Fibroblast of skin of left quadriceps (primary cell): ENCODE measurements at places on chromosomes 6 and 20.

GRCh38 chr6:39313526-39314272 lies 520 bp downstream of the KCNK17 start:
- DNase-seq = no peak

DNA sequence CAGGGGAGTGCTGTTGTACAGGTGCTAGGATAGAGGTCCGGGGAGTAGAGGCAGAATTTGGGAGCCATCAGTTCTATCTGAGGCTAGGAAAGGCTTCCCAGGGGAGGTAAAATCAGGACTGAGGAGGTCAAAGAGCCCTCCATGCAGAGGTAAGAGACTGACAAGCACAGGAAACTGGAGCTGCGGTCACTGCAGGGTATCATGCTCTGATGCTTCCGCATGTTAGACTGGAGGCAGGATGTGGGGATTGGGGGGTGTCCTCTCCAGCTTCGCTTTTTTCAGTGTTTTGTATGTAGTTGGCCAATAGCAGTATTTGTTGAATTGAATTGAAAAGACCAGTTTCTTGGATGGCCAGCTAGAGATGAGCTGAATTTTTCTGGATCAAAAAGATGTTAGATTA lies 87.8 kb downstream of the SLC22A3 start:
- no peak for DNase-seq

- no peak for DNase-seq
Observed at GRCh38 chr6:169115632-169116031, 138.0 kb downstream of the THBS2 start.

DNA sequence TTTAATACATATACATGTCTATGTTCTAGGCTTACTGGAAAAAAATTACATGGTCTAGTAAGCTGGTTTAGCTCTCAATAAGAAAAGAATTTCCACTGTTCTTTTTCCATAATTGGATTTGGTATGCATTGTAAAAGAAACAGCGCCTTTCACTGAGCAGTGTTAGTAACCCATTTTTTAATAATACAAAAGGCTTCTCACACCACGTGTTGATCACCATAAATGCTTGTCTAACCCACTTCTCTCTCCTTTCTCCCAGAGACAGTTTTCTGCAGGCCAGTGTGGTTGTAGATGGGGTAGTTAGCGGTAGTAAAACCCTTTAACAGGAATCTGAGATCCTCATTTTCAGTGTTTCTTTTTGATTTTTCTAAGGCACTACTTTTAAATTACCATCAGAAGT lies 348.7 kb upstream of the MANEA start:
- DNase-seq = no peak
